ENCODE measurements at places on chromosomes 1 and 21.

DNA sequence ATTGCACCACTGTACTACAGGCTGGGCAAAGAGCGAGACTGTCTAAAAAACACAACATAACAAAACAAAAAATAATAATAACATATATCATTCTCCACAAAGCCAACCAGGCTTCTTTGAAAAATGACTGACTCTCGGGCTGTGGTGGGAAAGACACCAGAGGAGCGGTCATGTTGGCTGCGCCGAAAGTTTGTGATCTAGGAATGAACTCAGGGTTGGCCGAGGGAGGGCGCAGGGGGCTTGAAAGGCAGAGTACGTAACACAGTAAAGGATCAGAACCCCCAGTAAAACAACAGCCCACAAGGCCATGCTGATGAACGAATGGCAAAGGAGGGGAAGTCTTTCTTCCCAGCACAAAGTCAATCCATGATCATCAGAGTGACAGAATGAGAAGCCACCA lies 4.7 kb downstream of the SLC35E2B start:
- no peak for DNase-seq

DNA sequence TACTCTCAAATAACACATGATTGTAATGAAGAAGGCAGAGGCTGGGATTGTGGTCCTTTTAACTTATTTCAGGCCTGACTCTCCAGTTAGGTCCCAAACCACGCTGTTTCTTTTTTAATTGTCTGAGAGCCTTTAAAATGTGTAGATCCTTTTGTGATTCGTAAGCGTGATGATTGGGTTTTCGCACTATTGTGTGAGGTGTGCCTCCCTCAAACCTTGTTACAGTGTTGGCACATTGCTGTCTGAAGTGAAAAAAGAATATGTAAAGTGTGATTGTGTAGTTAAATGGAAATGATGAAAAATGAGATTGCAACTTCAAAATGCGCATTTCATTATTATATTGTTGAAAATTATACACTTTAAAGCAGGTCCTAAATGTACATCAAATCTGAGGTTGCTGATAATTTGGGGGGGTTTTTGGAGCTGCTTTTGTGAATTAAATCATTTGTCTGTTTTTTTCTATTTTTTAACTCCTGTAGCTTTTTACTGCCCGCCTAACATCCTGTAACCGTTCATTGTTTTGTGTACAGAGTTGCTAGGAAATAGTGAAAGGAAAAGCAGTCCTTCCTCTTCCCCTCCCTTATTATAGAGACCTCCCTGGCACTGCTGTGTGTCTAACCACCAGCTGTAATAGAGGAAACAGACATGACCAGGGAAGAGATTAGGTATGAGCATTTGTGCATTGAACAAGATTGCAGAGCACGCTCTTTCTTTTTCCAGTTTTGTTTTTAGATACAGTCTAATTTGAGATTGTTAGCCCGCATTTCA lies 43.3 kb downstream of the IARS2 start:
- no peak for DNase-seq

DNA sequence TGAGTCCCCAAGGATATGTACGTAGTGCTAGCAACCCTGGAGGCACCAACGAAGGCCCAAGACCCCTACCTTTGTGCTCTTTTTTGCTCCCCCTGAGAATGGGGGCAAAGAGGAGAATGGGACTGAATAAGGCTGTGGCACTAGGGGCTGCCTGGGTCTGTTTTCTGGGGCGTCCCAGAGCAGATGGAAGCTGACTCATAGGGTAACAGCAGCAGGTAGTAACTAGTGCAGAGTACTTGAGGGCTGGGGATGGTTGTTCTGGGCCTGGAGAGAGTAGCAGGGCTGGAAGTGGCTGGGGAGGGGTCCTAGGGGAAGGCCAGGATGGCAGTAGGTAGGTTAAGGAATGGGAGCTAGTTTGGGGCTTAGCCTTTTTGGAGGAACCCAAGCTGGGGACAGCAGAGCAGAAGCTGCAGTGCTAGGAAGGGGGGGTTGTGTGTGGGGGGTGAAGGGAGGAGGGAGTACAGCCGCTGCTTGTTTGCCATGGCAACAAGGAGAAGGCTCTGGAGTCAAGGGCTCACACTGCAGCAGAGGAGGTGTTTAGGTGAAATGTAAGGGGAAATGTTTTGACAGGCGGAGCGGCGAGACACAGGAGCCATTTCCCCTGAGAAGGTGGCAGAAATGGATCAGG lies 1.8 kb downstream of the NCDN start:
- DNase-seq = no peak

DNA sequence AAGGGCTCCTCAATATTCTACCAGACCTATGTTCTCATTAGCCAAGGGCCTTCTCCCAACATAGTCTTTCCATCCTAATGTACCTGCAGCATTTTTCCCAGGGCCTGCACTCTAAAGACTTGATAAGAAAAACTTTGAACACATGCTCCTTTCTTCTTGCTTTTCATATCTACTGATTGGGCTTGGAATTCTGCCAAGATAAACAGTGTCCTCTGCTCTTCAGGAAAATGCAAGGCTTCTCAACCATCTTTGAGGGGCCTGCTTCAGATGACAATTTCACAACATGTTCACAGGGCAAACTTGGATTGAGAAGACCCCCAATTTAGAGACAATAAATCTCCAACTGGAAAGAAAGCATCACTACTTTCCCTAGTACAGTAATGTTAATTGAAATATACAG lies 25.8 kb upstream of the PPT1 start:
- no peak for DNase-seq

- no peak for DNase-seq
These were observed 37.2 kb downstream of the GNB1 start for GRCh38 chr1:1853593-1854257.

GRCh38 chr1:29651246-29651645 lies 414.9 kb downstream of the PTPRU start:
- no peak for DNase-seq

DNA sequence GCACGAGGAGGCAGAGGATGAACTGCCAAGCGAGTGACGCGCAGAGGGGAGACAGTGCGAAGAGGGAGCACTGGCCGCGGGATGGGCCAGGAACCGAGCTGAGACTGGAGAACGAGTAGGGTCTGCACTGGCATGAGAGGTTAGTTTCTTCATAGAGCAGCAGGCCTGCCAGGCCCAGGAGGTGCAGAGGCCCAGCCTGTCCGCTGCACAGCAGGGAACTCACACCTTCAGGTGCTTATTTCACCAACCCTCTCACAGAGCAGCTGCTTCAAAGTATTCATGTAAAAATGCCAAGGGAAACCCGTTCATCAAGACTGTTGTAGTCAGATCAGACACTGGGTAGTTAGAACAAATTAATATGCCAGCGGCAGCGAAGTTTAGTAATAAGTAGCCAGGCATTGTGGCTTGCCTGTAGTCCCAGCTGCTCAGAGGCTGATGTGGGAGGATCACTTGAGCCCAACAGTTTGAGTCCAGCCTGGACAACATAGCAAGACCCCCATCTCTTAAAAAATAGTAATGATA lies 144.5 kb downstream of the SLC45A1 start:
- no peak for DNase-seq

DNA sequence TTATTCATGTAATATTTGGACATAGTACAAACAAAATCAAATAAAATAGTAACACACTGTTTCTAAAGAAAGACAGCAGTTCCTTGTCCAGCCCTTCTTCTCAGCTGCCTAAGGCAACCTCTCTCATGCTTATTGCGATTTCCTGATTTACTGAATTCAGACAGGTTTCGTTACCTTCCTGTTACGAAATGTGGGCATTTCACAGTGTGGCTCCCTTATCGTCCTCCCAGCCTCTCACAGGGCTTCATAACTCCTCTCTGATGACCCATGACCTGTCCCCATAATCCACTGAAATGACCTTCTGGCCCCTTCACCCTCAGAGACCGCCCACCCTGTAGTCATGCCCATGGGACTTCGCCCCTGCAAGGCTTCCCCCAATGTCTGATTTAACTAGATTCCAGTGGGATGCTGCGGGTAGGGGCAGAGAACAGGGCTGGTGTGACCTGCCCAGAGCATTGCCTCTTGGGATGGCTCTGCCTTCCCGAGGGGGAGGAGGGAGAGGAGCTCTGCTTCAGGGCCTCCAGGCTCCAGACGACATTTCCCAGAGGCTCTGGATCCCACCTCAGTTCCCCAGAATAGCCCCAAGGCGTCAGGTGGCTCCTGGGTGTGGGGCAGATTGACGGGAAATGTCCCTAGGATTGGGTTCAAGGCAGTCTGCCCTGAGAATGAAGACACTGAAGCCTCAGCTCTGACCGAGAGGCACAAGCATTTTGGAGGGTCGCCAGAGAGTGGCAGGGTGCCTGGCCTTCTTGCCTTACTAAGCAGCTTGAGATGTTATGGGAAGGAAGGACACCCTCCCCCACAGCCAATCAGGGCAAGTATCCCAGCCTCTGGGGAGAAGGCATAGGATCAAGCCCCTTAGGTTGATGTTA lies 20.6 kb downstream of the PADI2 start:
- no peak for DNase-seq

- no peak for DNase-seq
These were observed 245.5 kb downstream of the RPS6KC1 start for GRCh38 chr1:213296558-213296957.

DNA sequence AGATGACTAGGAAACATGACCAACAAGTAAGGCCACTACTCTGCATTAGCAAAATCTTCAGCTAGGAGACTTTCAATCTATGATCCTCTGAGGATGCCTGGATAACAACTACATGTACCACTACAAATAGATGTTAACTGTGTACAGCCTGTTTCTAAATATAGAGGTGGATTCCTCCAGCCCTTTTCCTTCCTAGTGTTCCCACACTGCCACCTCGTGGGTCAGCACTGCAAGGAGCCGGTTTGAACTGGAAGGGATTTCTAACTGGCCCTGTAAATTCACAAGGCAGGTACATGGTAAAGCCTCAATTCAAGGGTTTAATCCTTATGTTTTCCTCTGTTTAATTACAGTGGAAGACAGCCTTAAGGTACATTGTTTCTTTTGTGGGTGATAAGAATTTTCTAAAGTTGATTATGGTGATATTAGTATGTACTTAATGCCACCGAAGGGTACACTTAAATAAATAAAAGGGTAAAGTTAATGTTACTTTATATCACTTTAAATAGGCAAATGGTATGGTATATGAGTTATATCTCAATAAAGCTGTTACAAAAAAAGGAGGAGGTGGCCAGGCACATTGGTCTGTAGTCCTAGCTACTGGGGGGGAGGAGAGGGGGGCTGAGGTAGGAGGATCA lies 14.4 kb downstream of the SMYD3 start:
- DNase-seq = peak; percentile 69

DNA sequence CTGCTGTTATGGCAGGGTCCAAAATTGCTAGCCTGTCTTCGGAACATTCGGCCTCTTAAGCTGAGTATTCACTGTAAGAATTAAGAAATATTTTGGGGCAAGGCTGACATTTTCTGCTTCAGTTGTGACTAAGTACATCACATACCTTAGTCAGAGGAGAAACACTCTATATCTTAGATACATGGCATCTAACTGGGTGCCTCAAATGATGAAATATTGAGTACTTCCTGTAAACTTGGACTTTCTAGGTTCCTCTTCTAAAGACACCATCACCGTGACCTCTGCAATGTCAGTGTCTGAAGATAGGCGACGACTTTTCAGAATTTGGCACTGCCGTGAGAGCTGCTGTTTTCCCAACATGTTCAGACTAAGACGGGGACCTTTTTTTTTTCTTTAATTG lies 65.6 kb downstream of the PCBP3 start:
- DNase-seq = no peak

DNA sequence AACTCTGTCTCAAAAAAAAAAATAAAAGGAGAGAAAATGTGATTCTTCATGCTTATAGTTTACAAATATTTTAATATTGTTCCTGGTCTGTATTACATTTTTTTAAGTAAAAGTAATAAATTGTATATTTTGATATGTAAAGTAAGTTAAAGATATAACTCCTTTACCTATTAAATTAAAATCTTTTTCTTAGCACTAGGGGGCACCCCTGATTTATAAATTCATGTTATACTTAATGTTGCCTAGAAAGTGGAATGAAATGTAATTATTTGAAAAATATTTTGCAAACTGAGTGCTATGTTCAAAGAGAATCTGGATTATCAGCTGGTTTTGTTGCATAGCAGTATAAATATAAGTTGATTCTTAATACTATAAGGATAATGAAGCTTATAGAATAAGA lies 49.2 kb downstream of the RALGPS2 start:
- no peak for DNase-seq

DNA sequence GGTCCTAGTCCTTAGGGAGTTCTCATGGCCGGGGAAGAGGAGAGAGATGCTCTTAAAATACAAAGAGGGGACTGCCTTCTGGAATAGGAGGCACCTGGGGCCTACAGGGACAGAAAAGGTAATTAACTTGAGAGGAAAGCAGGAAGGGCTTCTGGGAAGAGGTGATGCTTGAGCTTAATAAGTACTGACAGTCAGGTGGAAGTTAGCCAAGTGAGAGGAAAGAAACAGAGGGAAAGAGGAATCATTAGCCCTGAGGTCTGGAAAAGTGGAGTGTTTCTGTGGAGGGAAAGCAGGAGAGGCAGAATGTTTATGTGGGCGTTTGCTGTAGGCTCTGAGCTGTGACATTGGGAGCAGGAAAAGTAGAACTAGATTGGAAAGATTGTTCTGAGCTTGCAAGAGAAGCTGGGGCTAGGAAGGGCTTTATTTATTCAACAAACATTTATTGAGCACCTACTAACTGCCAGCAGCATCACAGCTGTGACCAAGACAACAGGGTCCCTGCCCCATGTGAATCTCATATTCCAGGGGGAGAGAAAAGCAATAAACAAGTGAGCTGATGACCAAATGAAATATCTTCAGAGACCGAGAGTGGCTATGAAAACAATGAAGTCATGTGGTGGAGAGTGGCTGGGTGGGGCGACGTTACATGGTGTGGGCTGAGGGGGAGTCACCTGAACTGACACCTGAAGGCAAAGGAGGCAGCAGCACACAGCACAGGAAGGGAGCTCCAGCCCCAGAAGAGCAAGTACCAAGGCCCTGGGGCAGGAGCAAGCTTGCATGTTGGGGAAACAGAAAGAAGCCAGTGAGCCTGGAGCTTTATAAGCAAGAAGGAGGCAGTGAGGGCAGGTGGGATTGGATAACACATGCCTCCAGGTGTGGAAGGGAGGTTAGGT lies 4.4 kb upstream of the FNDC5 start:
- no peak for DNase-seq

- no peak for DNase-seq
These were observed 63.0 kb downstream of the B3GALNT2 start for GRCh38 chr1:235441159-235441685.

DNA sequence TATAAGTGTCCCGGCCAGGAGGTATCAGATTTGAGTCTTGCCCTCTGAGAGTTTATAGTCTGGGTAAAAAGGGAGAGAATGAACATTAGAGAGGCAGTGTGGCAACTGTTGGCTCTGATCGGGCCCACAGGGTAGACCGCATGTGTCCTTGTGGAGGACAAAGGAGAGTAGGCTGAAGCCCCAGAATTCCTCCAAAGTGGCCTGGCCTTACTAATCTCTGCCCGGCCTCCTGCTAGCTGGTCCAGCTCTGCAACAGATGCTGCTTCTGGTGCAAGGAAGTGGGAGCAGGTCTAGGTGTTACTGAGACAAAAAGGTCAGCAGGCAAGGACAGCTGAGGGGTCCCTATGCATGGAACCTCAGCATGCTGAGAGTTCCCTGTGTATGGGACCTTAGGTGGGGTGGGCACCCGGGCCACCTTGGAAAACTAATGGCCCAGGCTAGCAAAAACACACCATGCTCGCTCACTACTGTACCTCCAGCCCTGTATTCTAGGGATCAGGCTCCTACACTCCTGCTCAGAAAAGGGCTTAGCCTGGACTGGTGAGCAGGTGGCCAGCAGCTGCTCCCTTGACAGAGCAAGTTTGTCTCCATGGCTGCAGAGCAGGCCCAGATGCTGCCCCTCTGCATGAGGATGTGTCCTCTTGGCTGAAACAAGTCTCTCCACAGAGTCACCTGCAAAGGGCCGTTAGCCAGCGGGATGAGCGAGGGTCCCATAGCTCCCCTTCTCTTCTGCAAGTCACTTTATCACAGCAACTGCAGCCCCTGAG lies 30.3 kb upstream of the RGS16 start:
- no peak for DNase-seq

Measured in colonic mucosa (tissue), 4 donors.